Breast epithelium (tissue), 4 donors: ENCODE measurements at places on chromosomes 1 and 21.

DNA sequence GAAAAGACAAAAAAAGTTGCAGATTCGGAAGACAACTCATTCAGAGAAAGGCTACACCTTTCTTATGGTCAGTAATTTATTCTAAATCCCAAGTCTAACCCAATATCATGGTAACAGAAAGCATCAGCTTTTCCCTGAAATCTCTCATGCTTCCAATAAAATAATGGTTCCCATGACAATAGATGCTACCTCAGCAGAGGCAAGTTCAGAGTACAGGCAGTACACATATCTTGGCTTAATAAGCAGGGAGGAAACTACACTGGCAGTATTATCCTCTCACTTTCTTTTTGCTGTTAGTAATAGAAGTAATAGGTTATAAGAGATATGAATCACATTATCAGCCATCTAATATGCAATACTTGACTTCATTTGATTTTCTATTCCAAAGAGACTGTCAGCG lies 137.1 kb downstream of the DPYD start:
- no peak for DNase-seq

DNA sequence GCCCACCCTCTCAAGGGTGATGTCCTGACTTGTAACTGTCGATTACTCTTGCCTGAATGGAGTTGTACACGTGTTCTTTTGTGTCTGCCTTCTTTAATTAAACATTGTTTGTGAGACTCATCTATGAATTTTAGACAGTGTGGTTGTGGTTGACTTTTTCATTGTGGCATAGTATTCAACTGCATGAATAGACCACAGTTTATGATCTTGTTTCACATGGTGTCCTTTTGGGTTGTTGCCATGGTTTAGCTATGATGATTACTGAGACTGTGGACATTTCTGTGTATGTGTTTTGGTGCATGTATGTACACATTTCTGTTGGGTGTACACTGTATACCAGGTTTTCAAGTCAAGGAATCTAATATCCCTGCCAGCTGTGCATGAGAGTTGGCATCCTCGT lies 30.1 kb downstream of the PRMT2 start:
- no peak for DNase-seq

DNA sequence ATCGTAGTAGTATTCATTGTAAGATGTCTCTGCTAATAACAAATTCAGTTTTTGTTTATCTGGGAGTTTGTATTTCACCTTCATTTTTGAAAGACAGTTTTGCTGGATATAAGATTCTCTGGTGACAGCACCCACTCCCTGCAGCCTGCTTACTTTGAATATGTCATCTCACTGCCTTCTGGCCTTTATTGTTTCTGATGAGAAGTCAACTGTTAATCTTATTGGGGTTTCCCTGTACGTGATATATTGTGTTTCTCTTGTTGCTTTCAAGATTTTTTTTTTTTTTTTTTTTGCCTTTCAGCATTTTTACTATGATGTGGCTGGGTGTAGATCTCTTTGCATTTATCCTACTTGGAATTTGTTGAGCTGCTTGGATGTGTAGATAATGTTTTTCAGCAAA lies 29.3 kb downstream of the MTF2 start:
- DNase-seq, result no peak

- no peak for DNase-seq
These were observed 15.5 kb upstream of the POFUT2 start for GRCh38 chr21:45303091-45303615.

DNA sequence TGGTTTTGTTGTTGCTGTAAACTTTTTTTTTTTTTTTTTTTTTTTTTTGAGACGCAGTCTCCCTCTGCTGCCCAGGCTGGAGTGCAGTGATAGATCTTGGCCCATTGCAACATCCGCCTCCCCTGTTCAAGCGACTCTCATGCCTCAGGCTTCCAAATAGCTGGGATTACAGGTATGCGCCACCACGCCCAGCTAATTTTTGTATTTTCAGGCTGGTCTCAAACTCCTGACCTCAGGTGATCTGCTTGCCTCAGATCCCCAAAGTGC lies 78.9 kb upstream of the SLC45A1 start:
- DNase-seq, result peak; percentile 60

DNA sequence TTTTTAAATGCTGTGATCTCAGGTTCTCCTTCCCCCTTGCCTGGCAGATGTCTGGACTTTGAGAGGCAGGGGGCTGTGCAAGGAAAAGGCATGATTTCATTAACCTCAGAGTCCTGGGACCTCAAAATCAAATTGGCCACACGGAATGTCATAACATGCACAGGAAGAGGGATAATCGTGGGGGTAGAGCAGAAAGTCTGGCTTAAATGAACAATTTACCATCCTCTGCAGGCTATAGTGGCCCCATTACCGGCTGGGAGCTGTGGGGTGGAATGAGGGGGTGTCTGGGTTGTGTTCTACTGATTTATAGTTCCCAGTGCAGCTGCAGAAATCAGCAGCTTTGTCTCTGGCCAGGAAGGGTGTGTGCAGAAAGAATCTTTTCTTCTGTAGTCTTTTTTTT lies 10.8 kb downstream of the OPRD1 start:
- DNase-seq, result no peak

DNA sequence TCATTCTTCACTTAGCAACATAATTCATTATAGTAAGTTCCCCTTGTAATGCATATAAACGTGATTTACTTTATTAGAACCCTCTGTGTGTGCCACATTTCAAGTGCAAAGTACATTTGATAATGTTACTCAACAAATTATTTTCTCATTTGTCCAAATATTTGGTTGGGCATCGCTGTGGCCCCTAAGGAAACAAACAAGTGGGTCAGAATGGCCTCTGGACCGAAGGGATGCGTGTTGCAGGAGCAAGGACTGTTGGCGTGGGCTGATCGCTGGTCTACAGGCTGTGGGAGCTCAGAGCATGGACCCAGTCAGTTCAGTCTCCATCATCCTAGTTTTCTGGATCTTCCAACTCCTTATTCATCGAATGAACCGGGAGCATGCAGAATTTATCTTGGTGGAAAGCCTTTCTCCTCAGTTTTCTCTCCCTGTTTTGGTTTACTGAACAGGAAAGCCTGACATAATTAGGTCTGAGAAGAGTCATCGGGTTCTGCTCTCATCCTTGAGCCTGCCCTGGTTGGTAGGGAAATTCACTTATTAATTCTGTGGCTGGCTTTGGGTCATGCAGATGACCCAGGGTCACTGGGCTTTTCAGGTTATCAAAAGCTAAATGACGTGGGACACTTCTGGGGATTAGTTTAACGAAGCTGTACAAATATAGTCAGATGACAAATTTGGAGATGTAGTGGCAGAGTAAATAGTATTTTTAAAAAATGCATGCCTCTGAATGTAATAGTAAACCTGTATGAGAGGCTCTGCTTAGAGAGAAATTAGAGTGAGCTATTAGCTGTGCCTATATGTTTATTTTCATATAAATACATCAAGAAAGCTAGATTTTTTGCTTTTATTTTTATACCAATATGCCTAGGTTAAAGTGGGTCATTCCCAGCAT lies 200.2 kb downstream of the SDCCAG8 start:
- no peak for DNase-seq
